Natural killer cell treated with Interleukin-12 subunit alpha and Interleukin-12 subunit beta and Interleukin-15 and Interleukin-18, amount 100 ng/mL, for 72 hours (primary cell): ENCODE measurements at places on chromosomes 5 and 9. TPM values are rescaled to one million over a fixed set of nuclear protein-coding genes. Genes with fewer than 3 reads are reported as not detected.
A peak's percentile ranks its signal among the peaks of the same experiment; 100 is the strongest.

HAVCR1 gene
- total RNA-seq, result 26.5 TPM

GRCh38 chr5:119330367-119331183 lies 25.2 kb upstream of the TNFAIP8 start:
- no peak for DNase-seq
- peak overlapping the region; percentile 94 for H3K27ac ChIP-seq
- no peaks in the 10 kb centered on the region for H3K27me3 ChIP-seq
- peaks cover 11% of the 10 kb centered on the region for H3K36me3 ChIP-seq
- H3K4me1 ChIP-seq, result peaks cover 88% of the 10 kb centered on the region

DNA sequence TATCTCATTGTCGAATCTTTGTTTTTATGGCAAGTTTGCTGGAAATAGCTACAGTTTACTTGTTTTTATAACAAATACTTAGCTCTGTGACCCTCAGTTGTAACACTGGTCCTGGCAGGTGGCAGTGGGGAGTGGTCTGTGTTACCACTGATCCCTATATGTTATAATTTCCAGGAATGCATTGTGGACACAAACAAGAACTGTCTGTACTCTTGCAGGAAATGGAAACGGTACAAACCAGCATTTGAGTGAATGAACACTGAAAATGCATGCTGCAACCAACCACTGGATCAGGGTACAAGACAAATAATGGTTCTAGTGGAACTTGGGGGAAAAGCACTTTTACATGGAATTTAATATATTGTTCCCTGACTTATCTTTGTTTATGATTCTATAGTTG lies 66.5 kb upstream of the PJA2 start:
- H3K4me1 ChIP-seq, result no peaks in the 10 kb centered on the region
- no peak for DNase-seq
- no peaks in the 10 kb centered on the region for H3K36me3 ChIP-seq

CNTRL gene
- total RNA-seq, result 120 TPM

TXNDC8 gene
- not detected for total RNA-seq

DNA sequence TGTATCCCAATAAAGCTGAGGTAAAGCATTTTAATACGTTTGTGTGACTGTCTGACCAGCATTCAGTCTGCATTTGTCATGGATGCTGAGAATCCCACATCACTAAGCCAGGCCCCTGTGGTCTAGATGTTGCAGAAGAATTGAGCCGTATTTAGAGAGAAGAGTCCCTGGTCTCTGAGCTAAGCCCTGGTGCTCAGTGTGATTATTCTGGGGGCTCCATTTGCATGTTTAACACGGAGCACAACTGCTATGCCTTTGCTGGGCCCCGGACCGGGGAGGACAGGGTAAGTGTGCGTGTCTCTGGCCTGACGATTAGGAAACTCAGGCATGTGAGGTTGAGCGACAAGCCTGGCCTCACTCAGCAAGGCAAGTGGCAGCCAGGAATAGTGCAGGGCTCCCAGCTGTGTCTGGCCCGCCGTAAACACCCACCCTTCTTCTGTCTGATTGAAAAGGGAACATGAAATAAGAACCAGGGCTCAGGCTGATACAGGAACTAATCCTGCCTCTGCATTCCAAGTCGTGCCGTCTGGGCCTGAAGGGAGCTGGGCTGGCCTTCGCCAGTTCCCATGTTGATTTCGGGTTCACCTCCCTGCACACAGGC lies 22.3 kb downstream of the FAM78A start:
- H3K27ac ChIP-seq, result peak overlapping the region; percentile 100
- no peaks in the 10 kb centered on the region for H3K36me3 ChIP-seq
- no peak for DNase-seq
- no peaks in the 10 kb centered on the region for H3K27me3 ChIP-seq
- peaks cover 36% of the 10 kb centered on the region for H3K4me1 ChIP-seq

- no peak for DNase-seq
- H3K36me3 ChIP-seq, result no peaks in the 10 kb centered on the region
- peaks cover under 1% of the 10 kb centered on the region for H3K27me3 ChIP-seq
- H3K27ac ChIP-seq, result no peak overlapping the region
Measured at GRCh38 chr9:93154293-93154903, 20.3 kb upstream of the NINJ1 start.

- H3K27ac ChIP-seq, result no peak overlapping the region
- DNase-seq, result no peak
- peaks cover 30% of the 10 kb centered on the region for H3K27me3 ChIP-seq
- H3K4me3 ChIP-seq, result no peak overlapping the region
- no peaks in the 10 kb centered on the region for H3K4me1 ChIP-seq
Measured at GRCh38 chr5:98783051-98783649, 9.7 kb downstream of the RGMB start.

TMEM171 gene
- 1.4 TPM for total RNA-seq

DNA sequence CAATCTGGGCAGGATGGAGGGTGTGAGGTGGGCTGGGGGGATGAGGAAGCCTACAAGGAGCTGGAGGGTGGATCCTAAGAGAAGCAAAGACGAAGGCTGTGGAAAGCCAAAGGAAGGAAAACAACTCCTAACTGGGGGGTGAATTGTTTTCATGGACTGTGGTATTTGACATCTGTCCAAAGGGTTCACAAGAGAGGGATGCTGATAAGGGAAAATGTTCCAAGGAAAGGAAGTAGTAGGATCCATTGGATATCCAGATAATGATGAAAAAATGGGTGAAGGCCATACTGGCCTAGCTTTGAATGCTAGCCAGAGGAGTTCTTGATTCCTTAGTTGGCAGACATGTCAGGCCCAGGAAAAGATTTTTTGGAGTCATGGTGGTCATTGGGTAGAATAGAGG lies 51.8 kb upstream of the FOXI1 start:
- no peak overlapping the region for H3K4me3 ChIP-seq
- H3K27me3 ChIP-seq, result no peaks in the 10 kb centered on the region
- DNase-seq, result no peak

DNA sequence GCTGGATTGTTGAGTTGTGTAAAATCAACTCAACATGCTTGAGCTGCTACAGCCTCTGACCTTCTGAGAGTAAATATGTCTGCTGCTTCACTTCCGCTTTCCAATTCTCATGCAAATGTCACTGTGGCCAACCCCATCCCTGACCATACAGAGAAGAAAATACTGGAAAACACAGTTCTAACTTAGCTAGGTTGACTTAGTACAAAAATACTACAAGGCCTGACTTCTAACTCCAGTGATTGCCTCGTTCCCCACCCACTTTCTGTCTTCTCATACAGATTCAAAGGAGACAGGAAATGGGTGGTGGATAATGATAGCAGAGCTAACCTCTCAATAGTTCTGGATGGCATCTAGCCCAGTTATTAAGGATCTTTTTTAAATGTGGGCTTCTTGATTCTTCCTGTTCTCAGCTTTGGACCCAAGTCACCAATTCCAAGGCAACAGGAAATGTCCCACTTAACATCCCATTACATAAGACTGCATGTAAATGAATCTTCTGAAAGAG lies 226.6 kb upstream of the SLC24A2 start:
- DNase-seq, result no peak
- H3K27ac ChIP-seq, result peak overlapping the region; percentile 13
- H3K4me3 ChIP-seq, result no peak overlapping the region
- H3K4me1 ChIP-seq, result peaks cover 12% of the 10 kb centered on the region
- H3K36me3 ChIP-seq, result peaks cover 12% of the 10 kb centered on the region

LIX1 gene
- not detected for total RNA-seq

GRCh38 chr5:78974601-78975000 lies 10.5 kb downstream of the ARSB start:
- peaks cover 15% of the 10 kb centered on the region for H3K4me1 ChIP-seq
- H3K36me3 ChIP-seq, result no peaks in the 10 kb centered on the region
- H3K27me3 ChIP-seq, result no peaks in the 10 kb centered on the region
- H3K27ac ChIP-seq, result no peak overlapping the region
- DNase-seq, result no peak

CCDC127 gene
- total RNA-seq, result 4.3 TPM

- H3K27ac ChIP-seq, result no peak overlapping the region
- no peak for DNase-seq
- peaks cover 12% of the 10 kb centered on the region for H3K27me3 ChIP-seq
- H3K4me3 ChIP-seq, result no peak overlapping the region
- peaks cover 5% of the 10 kb centered on the region for H3K4me1 ChIP-seq
- H3K36me3 ChIP-seq, result no peaks in the 10 kb centered on the region
Measured at GRCh38 chr5:75037106-75037505, 15.3 kb downstream of the GCNT4 start.

ORM1 gene
- not detected for total RNA-seq

GRCh38 chr5:30030101-30030500 lies 1163.4 kb upstream of the CDH6 start:
- peaks cover 5% of the 10 kb centered on the region for H3K36me3 ChIP-seq
- no peaks in the 10 kb centered on the region for H3K4me1 ChIP-seq
- no peak overlapping the region for H3K4me3 ChIP-seq
- H3K27me3 ChIP-seq, result no peaks in the 10 kb centered on the region

GRCh38 chr5:111389390-111390082 lies 122.8 kb downstream of the STARD4 start:
- H3K4me1 ChIP-seq, result no peaks in the 10 kb centered on the region
- DNase-seq, result no peak
- H3K27ac ChIP-seq, result no peak overlapping the region
- H3K36me3 ChIP-seq, result no peaks in the 10 kb centered on the region

DNA sequence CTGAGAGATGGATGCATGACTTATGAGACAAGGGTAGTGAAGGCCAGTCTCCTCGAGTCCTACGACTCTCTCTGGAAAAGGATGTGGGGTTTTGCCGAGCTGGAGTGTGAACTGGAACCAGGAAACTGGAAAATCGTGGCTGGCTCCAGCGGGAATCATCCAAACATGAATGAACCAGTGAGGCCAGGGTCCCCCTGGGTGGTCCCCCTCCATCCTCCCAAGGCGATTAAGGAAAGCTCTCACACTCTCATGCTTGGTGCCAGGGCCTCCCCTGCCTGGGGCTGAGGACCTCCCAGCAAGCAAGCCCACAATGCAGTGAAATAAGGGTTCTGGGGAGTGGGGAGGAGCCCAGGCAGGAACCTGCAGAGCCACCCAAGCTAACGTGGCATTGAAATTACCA lies 9.6 kb upstream of the AMBP start:
- no peak overlapping the region for H3K4me3 ChIP-seq
- H3K36me3 ChIP-seq, result no peaks in the 10 kb centered on the region
- no peak overlapping the region for H3K27ac ChIP-seq
- DNase-seq, result no peak

GRCh38 chr5:96636594-96636993 lies 25.6 kb upstream of the CAST start:
- no peak overlapping the region for H3K4me3 ChIP-seq
- no peaks in the 10 kb centered on the region for H3K36me3 ChIP-seq
- H3K4me1 ChIP-seq, result no peaks in the 10 kb centered on the region

DNA sequence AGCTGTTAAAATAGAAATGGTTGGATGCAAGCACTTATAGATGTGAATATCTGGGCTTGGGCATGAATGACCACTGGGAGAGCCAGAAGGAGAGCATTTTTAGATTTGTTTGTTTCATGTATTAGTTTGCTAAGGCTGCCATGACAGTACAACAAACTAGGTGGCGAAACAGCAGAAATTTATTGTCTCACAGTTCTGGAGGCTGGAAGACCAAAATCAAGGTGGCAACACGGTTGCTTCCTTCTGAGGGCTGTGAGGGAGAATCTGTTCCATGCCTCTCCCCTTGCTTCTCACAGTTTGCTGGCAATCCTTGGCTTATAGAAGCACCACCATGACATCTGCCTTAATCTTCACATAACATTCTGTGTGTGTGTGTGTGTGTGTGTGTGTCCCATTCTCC lies 20.2 kb upstream of the CDC23 start:
- no peaks in the 10 kb centered on the region for H3K36me3 ChIP-seq
- H3K27ac ChIP-seq, result no peak overlapping the region
- H3K4me1 ChIP-seq, result no peaks in the 10 kb centered on the region
- DNase-seq, result no peak

- H3K27me3 ChIP-seq, result no peaks in the 10 kb centered on the region
- H3K4me3 ChIP-seq, result no peak overlapping the region
- no peak for DNase-seq
- H3K4me1 ChIP-seq, result peaks cover 34% of the 10 kb centered on the region
- no peaks in the 10 kb centered on the region for H3K36me3 ChIP-seq
Measured at GRCh38 chr5:75666801-75667200, 50.4 kb downstream of the POC5 start.

DNA sequence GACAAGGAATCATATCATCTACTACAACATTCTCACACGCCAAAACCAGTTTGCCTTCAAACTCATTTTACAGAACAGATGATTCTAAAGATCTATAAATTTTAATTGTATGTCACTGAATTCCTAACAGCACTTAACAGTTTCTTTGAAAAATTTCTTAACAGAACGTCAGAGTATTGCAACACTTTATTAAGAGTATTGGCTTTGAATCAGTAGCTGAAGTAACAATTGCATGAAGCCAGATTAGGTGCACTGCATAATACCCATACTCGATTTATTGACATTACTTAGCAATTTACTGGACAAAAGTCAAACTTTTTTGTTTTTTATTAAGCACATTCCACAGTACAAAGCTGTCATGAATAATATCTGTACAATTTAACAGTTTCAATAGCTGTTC lies 75.8 kb downstream of the SMIM23 start:
- peaks cover 15% of the 10 kb centered on the region for H3K4me1 ChIP-seq
- DNase-seq, result no peak
- H3K36me3 ChIP-seq, result no peaks in the 10 kb centered on the region
- no peak overlapping the region for H3K4me3 ChIP-seq
- H3K27me3 ChIP-seq, result no peaks in the 10 kb centered on the region

- peak overlapping the region; percentile 40 for H3K4me3 ChIP-seq
- H3K4me1 ChIP-seq, result peaks cover 36% of the 10 kb centered on the region
- no peaks in the 10 kb centered on the region for H3K27me3 ChIP-seq
- DNase-seq, result peak; percentile 68
Measured at GRCh38 chr5:59608745-59609144, 284.8 kb downstream of the PDE4D start.

GRCh38 chr9:126151686-126152134 lies 174.9 kb upstream of the MVB12B start:
- DNase-seq, result no peak
- H3K27me3 ChIP-seq, result peaks cover 11% of the 10 kb centered on the region
- no peak overlapping the region for H3K27ac ChIP-seq
- no peaks in the 10 kb centered on the region for H3K36me3 ChIP-seq

DNA sequence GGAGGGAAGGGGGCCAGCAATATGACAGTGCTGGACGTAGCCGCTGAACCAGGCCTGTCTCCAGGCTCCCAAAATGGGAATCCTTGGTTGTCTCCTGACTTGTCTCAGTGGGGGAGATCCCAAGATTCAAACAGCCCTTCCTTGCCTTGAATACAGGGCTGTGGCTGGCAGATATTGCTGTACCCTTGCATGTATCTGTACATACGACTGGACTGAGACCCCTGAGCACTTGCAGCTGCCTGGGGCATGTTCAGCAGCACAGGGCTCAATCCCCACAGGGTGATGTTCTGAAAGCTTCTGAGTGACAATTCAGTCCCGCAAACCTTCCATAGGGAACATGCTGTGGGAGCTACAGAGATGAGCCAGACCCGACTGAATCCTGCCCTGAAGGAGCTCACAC lies 13.3 kb downstream of the OR13J1 start:
- peaks cover 23% of the 10 kb centered on the region for H3K27me3 ChIP-seq
- H3K27ac ChIP-seq, result no peak overlapping the region
- H3K4me1 ChIP-seq, result no peaks in the 10 kb centered on the region
- H3K36me3 ChIP-seq, result no peaks in the 10 kb centered on the region
- H3K4me3 ChIP-seq, result no peak overlapping the region
- no peak for DNase-seq

ASPN gene
- total RNA-seq, result not detected
